A549 treated with DMSO at 1 μM for 4 hours (cell line): ENCODE measurements at places on chromosomes 2 and 18. TPM values are rescaled to one million over a fixed set of nuclear protein-coding genes. Genes with fewer than 3 reads are reported as not detected.

The VPS54 gene
- total RNA-seq = 12.9 to 17.7 TPM (median 15.5 TPM) in 5 replicates

The SIX3 gene
- 0.17 to 0.45 TPM (median 0.34 TPM) in 5 replicates for total RNA-seq

The COL4A4 gene
- 0.89 to 2.7 TPM (median 1.9 TPM) in 5 replicates for total RNA-seq

The UPP2 gene
- total RNA-seq = not detected in 5 replicates

The FSHR gene
- total RNA-seq = not detected in 5 replicates

The OR6B2 gene
- not detected in 5 replicates for total RNA-seq

The C2orf66 gene
- 0.05 to 0.17 TPM (median 0.12 TPM) in 4 of 5 replicates, not detected in the other for total RNA-seq

The ORMDL1 gene
- 38.0 to 52.4 TPM (median 49.7 TPM) in 5 replicates for total RNA-seq

The PAIP2B gene
- total RNA-seq = 0.24 to 0.44 TPM (median 0.43 TPM) in 5 replicates

The CDH2 gene
- 33.3 to 52.2 TPM (median 44.8 TPM) in 5 replicates for total RNA-seq

The MAPRE3 gene
- 12.2 to 14.1 TPM (median 12.4 TPM) in 5 replicates for total RNA-seq

The GRHL1 gene
- total RNA-seq = 1.2 to 1.7 TPM (median 1.2 TPM) in 5 replicates

The DPYSL5 gene
- total RNA-seq = 3.5 to 6.4 TPM (median 4.5 TPM) in 5 replicates

The TUBB6 gene
- total RNA-seq = 168 to 225 TPM (median 184 TPM) in 5 replicates

The GKN1 gene
- total RNA-seq = 0.57 to 0.74 TPM (median 0.71 TPM) in 5 replicates

The ZNF521 gene
- total RNA-seq = not detected in 5 replicates

The TNFAIP6 gene
- 1.4 to 3.0 TPM (median 2.1 TPM) in 5 replicates for total RNA-seq

The WNT10A gene
- total RNA-seq = 0.11 TPM in 1 of 5 replicates, not detected in the others

The LYG1 gene
- 0.49 to 2.6 TPM (median 1.6 TPM) in 5 replicates for total RNA-seq

The AQP12A gene
- not detected in 5 replicates for total RNA-seq

The TXNDC9 gene
- 37.3 to 44.9 TPM (median 41.4 TPM) in 5 replicates for total RNA-seq

The SGO2 gene
- 9.8 to 17.1 TPM (median 16.1 TPM) in 5 replicates for total RNA-seq

The POMC gene
- not detected in 5 replicates for total RNA-seq

The SNED1 gene
- total RNA-seq = 0.38 to 0.65 TPM (median 0.48 TPM) in 5 replicates

The RPL31 gene
- total RNA-seq = 1,630 to 2,339 TPM (median 2,173 TPM) in 5 replicates

The PLGLB2 gene
- total RNA-seq = 0.29 to 0.49 TPM (median 0.45 TPM) in 5 replicates

The ALPG gene
- 0.07 to 0.15 TPM (median 0.13 TPM) in 4 of 5 replicates, not detected in the other for total RNA-seq

The ASB18 gene
- total RNA-seq = not detected in 5 replicates

The CFAP221 gene
- total RNA-seq = 0.17 to 0.47 TPM (median 0.33 TPM) in 5 replicates

The RUFY4 gene
- total RNA-seq = not detected in 5 replicates

The HAAO gene
- total RNA-seq = 0.07 to 0.18 TPM in 2 of 5 replicates, not detected in the others

The RPIA gene
- total RNA-seq = 28.1 to 32.1 TPM (median 30.4 TPM) in 5 replicates

The SPATS2L gene
- total RNA-seq = 118 to 147 TPM (median 139 TPM) in 5 replicates

The GAD1 gene
- 0.41 to 1.1 TPM (median 0.68 TPM) in 5 replicates for total RNA-seq

The LHCGR gene
- not detected in 5 replicates for total RNA-seq

The HSBP1L1 gene
- 9.3 to 12.8 TPM (median 11.0 TPM) in 5 replicates for total RNA-seq

The HTR2B gene
- total RNA-seq = 0.07 to 0.22 TPM (median 0.09 TPM) in 5 replicates

The FAM110C gene
- total RNA-seq = 0.06 to 0.26 TPM (median 0.14 TPM) in 5 replicates

The ADRA2B gene
- 0.03 to 0.09 TPM (median 0.08 TPM) in 4 of 5 replicates, not detected in the other for total RNA-seq

The NCKAP5 gene
- total RNA-seq = 0.76 to 1.7 TPM (median 1.3 TPM) in 5 replicates

The DIPK1C gene
- not detected in 5 replicates for total RNA-seq

The NGEF gene
- 16.1 to 20.4 TPM (median 16.8 TPM) in 5 replicates for total RNA-seq

The CYP27A1 gene
- 0.03 to 0.34 TPM (median 0.19 TPM) in 4 of 5 replicates, not detected in the other for total RNA-seq

The TRIM43 gene
- 0.05 TPM in 1 of 5 replicates, not detected in the others for total RNA-seq

The KCNJ3 gene
- total RNA-seq = not detected in 5 replicates

The PRKAG3 gene
- not detected in 5 replicates for total RNA-seq

The DNAJC5G gene
- not detected in 5 replicates for total RNA-seq

The FBXO15 gene
- total RNA-seq = 0.51 to 1.6 TPM (median 0.88 TPM) in 5 replicates

The LINC00305 gene
- total RNA-seq = not detected in 5 replicates

The PFN4 gene
- total RNA-seq = 1.1 to 1.5 TPM (median 1.2 TPM) in 5 replicates

The NYAP2 gene
- 0.02 to 0.03 TPM (median 0.02 TPM) in 3 of 5 replicates, not detected in the others for total RNA-seq
